ENCODE measurements at places on chromosomes 2 and 18.
A peak's percentile ranks its signal among the peaks of the same experiment; 100 is the strongest.

GRCh38 chr2:239858179-239858578 is 167.0 kb downstream of the NDUFA10 start:
- no peak for DNase-seq

DNA sequence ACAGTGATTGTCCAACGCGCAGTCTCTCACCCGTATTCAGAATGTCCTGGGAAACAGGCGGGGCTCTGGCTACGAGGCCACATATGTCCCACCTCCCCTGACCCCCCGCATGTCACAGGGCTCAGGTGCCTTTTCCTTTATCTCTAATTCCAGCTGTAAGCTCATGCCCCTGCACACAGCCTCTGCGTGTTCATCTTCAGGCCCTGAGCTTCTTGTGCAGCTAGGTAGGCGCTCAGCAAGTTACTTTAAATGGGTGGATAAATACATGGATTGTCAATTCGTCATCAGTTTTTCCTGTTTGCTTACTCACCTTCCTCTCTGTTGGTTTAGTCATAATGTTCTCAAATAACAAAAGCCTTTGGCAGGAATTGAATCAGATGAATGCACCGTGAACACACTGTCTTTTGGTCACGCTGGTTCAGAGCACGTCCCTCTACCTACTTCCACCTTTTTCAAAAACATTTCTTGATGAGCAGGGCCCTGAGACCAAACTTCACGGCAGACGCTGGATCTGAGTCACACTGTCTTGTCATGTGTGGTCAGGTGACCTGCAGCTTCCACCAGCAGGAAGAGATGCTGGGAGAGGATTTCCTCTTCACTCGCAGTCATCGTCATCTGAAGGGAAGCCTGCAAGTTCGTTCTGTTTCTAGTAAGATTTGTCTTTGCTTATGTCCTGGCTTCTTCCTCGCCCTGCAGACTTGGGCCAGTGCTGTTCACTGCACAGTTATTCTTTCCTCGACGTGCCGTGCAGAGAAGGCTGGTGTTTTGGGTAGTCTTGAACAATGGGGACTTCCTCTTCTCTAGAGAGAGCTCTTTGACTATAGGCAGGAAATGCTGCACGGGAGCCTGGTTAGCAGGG is 138.1 kb downstream of the PTGR3 start:
- peak; percentile 97 for DNase-seq

DNA sequence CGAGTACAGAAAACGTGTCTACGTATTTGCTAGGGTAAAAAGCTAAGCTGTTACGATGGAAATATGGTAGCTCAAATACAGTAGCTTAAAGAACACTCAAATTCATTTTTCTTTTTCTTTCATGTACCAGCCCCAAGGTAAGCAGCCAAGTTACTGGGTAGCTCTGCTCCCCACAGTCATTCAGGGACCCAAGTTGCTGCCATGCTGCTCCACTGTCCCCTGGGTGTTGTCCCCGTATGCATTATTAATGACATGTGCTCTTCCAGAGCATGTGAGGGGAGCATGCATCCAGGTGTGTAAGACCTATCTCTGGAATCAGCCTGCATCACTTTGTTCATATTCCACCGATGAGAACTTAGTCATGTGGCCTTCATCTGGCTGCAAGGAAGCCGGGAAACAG is 105.1 kb upstream of the SP3 start:
- DNase-seq: no peak

DNA sequence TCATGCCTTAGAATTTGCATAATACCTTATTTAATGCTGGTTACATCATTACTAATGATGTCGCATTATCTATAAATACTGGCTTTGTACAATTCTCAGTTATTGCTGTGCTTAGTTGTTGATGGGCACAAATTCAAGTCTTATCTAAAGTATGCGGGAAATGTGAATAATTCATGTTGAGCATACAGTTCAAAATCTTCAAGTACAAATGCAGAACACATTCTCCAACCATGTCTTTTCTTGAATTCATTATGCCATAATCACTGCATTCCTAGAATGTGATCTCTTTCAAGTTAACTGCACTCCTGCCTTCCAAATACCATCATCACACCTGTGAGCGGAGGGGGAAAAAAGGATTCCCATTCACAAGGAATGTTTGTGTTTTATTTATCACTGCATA is 337.0 kb downstream of the MBD2 start:
- no peak for DNase-seq

GRCh38 chr2:121211251-121211650 is 73.8 kb downstream of the TFCP2L1 start:
- DNase-seq: no peak

DNA sequence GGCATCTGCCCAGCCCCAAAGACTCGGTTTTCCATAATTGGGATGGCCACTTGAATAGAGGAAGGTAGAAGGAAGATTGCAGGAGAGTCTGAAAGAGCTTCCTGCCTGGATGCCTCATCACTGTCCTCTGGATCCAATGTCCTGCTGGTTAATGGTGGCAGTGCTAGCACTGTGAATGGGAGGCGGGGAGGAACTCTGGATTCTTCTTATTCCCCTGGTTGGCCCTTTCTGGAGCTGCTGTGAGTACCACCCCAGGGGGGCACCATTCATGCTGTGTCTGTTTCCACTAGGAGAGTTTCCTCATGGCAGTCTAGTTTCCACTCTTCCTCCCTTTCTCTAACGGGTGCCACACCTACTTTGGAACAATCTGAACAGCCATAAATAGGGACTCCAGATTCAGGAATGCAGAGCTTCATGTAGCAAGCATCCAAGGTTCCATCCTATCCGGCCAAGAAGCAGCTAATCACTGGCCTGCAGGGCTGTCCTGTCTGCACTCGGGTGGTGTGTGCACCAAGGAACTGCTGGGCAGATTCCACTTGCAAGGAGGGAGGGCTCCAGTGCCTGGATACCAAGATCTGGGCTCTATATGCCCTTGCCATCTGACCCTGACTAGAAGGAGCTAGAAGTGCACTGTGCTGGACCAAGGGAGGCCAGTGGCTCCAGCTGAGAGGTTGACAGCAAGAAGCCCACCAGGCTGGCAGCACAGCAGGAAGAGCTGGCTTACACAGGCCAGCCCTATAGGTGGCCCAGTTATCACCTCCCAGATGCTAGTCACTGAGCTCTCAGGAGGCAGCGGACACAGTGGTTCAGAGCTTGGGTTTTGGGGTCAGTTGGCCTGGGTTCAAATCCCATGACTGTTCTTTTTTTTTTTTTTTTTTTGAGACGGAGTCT is 4.6 kb upstream of the ATOH8 start:
- no peak for DNase-seq

DNA sequence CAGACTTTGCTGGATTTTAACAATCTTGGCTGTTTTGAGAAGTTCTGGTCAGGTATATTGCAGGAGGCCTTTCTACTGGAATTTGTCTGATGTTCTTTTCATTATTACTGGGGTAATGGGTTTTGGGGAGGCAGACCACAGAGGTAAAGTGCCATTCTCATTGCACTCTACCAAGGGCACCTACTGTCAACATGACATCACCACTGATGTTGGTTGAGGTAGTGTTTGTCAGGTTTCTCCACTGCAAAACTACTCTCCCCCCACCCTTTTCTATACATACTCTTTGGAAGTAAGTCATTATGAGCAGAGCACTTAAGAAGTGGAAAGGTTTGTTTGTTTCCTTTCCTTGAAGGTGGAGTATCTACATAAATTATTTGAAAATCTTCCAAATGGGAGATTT is 27.0 kb downstream of the PRKD3 start:
- DNase-seq: no peak

- DNase-seq: no peak
These were observed 31.8 kb upstream of the KCNE4 start for GRCh38 chr2:223019987-223020717.

- DNase-seq: peak; percentile 15
These were observed 95.1 kb downstream of the STRN start for GRCh38 chr2:36871068-36871707.

GRCh38 chr18:76838182-76838581 is 15.8 kb downstream of the ZNF236 start:
- DNase-seq: no peak

GRCh38 chr18:2641638-2642037 is 13.9 kb upstream of the SMCHD1 start:
- no peak for DNase-seq

GRCh38 chr2:10126632-10127026 is 4.1 kb downstream of the RRM2 start:
- no peak for DNase-seq

DNA sequence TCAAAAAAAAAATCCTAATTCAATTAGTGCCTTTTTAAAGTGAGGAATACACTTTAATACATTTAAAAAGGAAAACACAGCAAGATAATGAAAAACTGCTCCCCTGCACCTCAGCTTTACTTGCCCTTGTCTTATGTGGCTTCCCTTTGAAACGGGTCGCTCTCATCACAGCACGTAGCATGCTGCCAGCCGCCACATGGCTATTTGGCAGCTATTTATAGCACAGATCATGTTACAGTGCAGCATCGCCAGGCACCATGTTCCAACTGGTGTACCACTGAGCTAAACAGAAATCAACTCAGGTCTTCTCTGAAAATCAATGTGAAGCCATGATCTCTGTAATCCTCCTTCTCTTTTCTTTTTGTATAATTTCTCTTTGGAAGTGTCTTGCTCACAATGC is 65.1 kb downstream of the TMEM182 start:
- DNase-seq: no peak

- DNase-seq: no peak
These were observed 19.3 kb downstream of the SOWAHC start for GRCh38 chr2:109633284-109633961.

- DNase-seq: no peak
These were observed 5.4 kb downstream of the SEC11C start for GRCh38 chr18:59145055-59145454.

DNA sequence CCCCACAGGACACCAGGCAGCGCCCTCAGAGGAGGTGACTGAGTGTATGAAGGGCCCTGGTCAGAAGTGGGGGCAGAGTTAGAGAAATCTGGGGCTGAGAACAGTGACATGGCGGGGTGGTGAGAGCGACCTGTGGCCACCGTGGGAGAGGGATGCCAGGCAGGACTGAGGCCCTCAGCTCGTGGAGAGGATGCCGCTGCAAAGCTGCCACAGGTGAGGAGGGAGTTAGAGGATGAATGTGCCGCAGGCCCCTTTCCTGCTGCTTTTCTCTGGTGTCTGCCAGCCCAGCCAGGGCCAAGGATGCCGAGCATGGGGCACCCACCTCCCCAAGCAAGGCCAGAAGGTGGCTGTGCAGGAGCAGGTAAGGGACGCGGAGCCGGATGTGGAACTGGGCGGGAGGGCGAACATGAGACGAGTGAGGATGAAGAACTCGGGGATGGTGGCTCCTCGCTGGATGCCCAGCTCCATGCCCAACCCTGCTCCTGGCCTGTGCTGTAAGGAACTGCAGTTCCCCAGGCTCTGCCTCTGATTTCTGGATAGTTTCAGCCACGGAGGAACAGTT is 269.2 kb upstream of the HDAC4 start:
- no peak for DNase-seq

DNA sequence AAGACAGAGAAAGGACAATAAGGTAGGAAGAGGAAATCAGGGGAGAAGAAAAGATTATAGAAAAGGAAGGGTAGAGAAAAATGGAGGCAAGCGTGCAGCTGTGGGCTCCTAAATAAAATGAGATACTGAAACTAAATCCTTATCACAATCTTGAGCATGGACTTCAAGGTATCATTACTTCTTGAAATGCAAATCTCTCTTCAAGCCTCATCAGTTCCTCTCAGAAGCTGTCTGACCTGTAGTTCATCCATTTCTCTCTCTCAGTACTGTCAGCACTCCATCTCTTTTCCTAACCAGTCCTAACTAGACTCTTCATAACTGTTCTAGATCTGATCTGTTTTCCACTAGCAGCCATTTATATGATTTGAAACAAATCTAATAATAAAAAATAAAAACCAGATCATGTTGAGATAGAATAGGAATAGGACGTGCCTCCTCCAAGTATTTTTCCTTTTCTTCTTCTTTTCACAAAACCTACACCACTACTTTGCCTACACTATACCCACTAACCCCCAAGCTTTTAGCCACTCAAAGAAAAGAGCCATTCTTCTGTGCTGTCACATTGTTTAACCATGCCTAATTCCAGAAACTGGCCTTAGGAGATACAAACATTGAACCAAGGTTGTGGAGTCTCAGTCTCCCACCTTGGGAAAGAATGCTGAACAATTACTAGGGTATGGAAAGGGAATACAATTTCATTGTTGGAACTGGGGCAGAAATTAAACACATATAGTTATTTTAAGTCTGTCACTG is 21.1 kb downstream of the BABAM2 start:
- no peak for DNase-seq

- DNase-seq: no peak
These were observed 7.9 kb upstream of the DGKD start for GRCh38 chr2:233346376-233346775.

- no peak for DNase-seq
These were observed 1.4 kb downstream of the NPAS2 start for GRCh38 chr2:100821255-100821910.

DNA sequence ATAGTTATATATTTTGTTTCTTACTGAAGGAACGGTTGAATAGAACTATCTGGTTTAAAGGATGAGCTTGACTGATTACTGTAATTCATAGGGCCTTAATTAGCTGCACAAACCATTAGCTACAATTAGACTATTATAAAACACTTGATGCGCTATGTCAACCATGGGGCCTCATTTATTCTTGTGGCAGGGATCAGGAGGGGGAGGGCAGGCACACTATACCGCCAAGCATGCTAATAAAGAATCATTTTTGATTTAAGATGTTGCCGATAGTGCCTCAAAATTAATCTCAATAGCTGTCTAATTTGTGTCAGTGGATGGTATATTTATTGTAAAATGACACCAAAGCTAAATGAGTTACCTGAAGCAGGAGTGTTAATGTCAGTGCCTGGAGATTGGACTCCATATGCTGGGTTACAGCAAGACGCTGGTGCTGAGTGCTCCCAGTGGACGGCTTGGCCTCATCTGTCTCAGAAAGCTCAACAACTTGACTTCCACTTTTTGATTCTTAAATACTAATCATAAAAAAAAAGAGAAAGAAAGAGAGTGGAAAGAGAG is 1007.0 kb upstream of the CELF4 start:
- no peak for DNase-seq

GRCh38 chr2:102487761-102488462 is 14.9 kb downstream of the SLC9A4 start:
- DNase-seq: no peak

DNA sequence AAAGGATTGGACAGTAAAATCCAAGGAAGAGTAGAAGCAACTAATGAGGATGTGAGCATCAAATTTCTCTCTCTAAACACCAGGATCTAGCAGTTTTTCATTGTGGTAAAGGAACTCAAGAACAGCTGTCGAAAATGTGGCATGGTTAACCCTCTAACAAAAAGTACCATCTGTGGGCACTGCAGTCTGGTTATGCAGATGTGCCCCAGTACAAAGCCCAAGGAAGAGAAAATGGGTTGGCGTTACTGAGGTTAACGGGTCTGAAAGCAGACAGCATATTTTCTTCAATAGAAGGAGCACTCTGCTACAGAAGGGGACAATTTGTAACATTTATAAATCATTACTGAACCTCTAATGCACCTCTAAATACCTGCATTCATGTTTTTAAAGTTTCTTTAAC is 253.0 kb upstream of the HNRNPA3 start:
- no peak for DNase-seq

DNA sequence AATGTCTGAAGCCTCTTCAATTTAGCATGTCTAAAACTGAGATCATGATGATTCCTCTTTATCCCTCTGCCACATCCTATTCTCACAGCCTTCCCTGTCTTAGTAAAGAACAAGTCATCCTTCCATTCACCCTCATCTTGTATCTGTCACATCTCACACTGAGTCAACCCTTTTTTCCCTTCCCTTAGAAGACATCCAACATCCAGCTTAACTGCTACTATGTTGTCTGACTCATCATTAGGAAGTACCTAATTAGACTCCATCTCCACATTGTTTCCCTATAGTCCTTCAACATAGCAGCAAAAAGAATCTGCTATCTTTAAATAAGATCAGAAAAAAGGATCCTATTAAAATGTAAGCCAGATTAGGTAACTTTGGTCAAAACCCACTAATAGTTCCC is 85.2 kb upstream of the GRB14 start:
- DNase-seq: peak; percentile 72
